Fibroblast of skin of left quadriceps (primary cell): ENCODE measurements at places on chromosomes 11 and 22.

GRCh38 chr22:17792854-17793434 is 18.7 kb upstream of the BID start:
- DNase-seq, result no peak

DNA sequence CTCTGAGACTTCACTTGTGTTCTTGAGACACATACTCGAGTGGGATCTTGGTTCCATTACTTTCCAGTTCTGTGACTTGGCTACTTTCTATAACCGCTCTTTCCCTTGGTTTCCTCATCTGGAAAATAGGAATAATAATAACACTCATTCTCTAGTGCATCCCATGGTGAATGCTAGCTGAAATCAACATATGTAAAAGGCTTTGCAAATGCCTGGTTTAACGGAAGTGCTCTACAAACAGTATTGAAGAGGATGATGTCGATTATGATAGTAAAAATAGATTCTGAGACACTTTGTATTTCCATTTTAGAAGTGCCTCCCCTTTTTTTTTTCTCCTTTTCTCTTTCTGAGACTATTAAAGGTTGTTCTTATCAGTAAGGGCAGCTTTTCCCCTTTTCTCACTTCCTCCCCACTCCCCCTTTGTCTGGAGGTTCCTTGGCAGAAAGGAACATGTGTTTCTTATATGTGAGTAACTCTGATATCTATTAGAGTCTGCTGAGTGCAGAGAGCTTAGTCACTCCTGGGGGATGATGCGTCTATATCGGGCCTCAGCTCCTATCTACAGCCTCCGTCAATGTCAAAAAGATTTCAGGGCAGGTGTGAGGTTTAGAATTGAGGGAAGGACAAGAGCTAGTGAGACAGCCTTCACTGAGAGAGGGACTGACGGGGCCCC is 489.3 kb downstream of the NTM start:
- peak; percentile 32 for DNase-seq

GRCh38 chr11:64971421-64972233 is at the start of gene MAJIN:
MAJIN (minus strand) TSS chr11:64972108; CDS start chr11:64959405, 12,703 bp downstream.
- DNase-seq, result peak; percentile 42

GRCh38 chr11:57276971-57277675 is 40.1 kb upstream of the APLNR start:
- DNase-seq, result no peak

GRCh38 chr11:65851083-65851579 is 6.8 kb downstream of the CFL1 start:
- no peak for DNase-seq

GRCh38 chr11:78902771-78903507 is 328.3 kb upstream of the NARS2 start:
- no peak for DNase-seq

GRCh38 chr11:109734566-109734965 is 312.6 kb downstream of the C11orf87 start:
- DNase-seq, result peak; percentile 33

GRCh38 chr11:86800960-86801272 is 574 bp downstream of the PRSS23 start:
- no peak for DNase-seq

DNA sequence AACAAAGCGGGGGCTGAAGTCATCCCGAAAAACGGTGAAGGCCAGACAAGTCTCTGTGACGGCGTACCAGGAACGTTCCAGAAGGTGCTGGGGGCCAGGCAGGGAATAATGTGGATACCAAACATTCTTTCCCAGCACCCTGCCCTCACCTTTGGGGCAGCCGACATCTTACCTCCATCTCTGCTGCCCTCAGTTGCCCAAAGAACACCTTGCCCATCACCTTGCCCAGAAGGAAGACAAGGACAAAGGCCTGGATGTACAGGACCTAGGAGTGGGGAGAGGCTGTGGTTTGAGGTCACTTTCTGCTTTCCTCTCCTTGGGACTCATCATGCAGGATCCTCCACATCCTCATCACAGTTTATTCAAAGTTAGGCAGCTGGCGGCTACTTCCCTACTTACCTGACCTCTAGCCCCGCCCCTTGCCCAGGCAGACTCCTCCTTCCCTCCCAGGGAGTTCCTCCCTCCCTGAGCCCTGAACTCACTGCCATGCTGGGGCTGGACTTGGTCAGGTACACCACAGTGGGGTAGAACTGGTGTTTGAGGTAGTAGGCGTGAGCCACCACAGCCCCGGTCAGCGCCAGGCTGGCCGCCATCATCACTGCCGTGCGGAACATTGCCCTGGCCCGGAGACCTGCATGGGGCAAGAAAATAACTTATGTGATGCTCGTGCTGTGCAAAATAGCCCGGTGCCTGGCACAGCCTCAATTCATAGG is 1.2 kb downstream of the SYVN1 start:
- no peak for DNase-seq

DNA sequence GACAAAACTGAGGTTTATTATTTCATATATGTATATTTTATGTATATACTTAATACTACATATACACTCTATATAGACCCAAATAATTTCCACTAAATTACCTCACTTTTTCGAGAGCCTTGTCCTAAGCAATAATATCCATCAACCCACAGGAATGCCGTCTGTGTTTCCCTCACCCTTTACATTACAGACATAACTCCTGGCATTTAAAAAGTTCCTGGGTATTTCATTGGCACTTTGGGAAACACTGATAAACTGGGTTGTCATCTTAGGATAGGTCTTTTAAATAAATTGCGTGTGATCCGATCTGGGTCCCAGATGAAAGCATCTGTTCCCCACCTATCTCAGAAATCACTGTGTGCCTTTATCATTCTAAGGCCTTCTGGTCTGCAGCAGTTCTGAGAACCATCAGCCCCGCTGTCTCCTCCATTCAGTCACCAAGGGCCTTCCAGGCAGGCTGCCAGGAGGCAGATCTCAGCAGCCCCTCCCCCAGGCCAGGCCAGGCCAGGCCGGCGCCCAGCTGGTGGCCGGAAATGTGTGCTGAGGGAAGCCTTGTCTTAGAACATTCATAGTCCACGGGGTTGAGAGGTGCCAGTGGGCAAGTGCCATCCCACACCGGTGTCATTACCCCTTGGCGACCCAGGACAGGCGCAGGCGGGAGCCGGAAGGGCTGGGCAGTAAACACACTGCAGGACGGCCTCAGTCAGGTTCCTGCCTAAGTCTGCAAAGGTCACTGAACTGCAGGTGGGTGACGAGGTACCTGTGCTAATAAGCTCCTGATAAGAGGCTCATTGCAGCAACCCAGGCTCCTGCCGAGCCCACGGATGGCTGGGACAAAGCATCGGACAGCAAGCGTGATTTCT is 3.3 kb downstream of the FGF19 start:
- no peak for DNase-seq

GRCh38 chr11:107696140-107696539 is 15.7 kb downstream of the SLN start:
- peak; percentile 92 for DNase-seq

DNA sequence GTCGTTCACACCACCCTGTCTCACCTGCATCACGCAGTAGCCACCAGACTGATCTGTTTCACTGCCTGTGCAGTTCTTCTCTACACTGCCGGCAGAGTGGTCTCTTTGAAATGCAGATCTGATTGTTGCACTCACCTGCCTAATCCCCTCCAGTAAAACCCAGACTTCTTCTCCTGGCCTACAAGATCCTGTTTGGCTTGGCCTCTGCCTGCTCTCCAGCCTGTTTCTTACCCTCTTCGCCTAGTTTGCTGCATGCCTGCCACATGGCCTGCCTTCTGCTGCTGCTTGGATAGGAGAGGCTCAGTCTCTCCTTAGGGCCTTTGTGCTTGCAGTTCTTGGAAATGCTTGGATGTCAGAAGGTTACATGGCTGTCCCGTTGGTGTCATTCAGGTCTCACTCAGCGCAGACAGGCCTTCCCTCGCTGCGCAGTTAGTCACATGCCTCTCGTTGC is 42.0 kb downstream of the PACS1 start:
- no peak for DNase-seq

GRCh38 chr11:109641549-109641948 is 219.6 kb downstream of the C11orf87 start:
- peak; percentile 22 for DNase-seq

DNA sequence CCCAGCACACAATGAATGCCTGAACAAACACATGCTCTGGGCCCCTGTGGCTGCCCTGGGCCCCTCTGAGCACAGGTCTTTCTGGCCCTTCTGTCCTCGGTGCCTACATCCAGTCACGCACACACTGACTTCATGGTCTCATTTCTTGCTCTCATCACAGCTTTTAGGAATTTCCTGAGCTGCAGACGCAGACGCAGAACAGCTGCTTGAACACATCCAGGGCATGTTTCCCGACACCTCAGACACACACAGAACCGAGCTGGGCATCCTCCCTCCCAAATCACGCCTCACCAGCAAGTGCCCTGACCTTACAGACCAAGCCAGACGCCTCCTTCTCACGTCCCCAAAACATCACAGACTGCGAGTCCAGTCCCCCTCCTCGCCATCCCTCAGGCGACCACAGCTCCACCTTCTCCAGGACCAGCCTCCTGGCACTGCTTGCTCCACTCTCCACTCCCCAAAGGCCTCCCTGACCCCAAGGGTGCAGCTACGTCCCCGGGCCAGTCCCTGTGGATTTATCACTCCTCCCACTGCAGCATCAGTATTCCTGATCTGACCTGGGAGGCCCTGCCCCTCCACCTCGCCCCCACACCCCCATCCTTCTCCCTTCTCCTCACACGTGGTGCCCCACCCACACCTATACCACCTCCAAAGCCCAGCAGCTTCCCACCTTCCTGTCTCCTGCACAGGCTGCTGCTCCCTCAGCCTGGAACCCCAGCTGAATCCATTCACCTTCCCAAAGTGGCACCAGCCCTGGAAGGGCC is 12.9 kb downstream of the SIRT3 start:
- DNase-seq, result no peak

DNA sequence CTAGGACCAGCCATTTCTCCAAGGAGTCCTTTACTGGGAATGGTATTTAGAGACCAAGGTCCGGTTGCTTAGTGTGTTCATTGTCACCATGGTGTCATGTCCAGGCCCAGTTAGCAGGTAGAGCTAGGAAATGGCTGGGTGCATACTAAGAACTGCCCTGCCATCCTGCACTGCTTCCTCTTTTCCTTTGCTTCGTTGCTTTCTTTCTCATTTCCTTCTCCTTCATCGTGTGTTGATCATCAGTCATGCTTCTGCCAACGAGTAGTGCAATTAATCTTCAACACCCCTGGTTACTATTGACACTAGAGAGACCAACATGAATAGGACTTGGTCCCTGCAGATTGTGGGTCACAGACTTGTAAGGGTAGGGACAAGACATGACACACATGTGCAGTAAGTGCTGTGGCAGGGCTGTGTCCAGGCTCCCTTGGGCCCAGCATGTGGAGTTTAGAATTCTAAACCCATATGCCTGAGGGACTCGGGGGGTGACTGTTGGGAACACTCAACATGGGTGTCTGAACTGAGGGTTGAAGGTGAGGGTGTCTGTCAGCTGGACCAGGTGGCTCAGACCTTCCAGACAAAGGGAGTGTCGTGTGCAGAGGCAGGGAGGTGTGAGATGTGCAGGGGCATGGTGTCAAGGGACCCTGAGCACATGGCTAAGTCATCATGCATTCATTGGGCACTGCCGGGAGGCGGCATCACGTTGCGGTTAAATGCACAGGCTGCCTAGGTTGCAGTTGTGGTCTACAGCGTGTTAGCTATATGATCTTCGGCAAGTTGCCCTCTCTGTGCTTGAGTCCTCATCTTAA is 42.6 kb downstream of the ST14 start:
- no peak for DNase-seq

- DNase-seq, result no peak
Measured at GRCh38 chr11:11038782-11039181, 180.9 kb upstream of the ZBED5 start.
